Breast epithelium (tissue), 4 donors: ENCODE measurements at places on chromosomes 16 and 17. TPM values are rescaled to one million over a fixed set of nuclear protein-coding genes. Genes with fewer than 3 reads are reported as not detected.
A peak's percentile ranks its signal among the peaks of the same experiment; 100 is the strongest.

Gene HID1
- 46.5 TPM for total RNA-seq

GRCh38 chr17:62802561-62803205, 5.4 kb downstream of the MARCHF10 start:
- H3K4me3 ChIP-seq = no peak overlapping the region
- H3K27ac ChIP-seq = no peak overlapping the region
- no peaks in the 10 kb centered on the region for H3K36me3 ChIP-seq
- no peak for DNase-seq
- H3K27me3 ChIP-seq = no peaks in the 10 kb centered on the region
- no peaks in the 10 kb centered on the region for H3K4me1 ChIP-seq

- H3K36me3 ChIP-seq = peaks cover 7% of the 10 kb centered on the region
- no peaks in the 10 kb centered on the region for H3K27me3 ChIP-seq
- H3K4me1 ChIP-seq = no peaks in the 10 kb centered on the region
- DNase-seq = no peak
- H3K27ac ChIP-seq = no peak overlapping the region
These were observed 434.0 kb upstream of the MON1B start for GRCh38 chr16:76756951-76757350.

DNA sequence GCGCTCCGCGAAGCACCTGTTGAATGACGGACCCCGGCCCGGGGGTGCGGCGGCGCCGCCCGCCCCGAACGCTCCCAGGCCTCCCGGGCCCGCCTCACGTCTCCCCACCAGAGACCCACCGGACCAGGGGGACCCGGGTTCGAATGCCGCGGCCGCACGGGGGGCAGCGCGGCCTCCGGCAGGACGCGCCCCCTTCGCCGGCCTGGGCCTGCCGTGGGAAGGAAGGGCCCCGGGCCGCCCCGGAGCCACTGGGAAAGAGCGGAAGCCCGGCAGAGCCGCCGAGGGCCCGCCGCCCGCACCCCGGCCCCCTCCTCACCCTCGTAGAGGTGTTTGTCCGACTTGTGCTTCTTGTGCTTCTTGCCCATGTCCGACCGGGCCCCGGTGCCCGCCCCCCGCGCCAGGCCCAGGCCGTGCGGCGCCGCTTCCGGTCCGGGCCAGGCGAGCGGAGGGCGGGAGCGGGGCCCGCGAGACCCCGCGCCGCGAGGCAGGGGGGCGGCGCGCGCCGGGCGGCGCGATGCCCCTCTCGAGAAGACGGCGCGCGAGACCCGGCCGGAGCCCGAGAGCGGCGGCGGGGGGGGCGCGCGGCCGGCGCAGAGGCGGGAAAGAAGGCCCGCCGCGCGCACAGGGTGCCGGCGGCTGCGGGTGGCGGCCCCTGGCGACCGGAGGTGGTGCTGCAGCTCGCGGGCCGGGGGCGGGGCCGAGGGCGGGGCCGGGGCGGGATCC, at the start of gene BRD7:
Gene BRD7 (minus strand): TSS at position 579 of the 723 bp plus-strand sequence. CDS start 214 bp downstream, at position 365.
- H3K4me3 ChIP-seq = peak within 1 kb of the TSS; percentile 94
- no peaks in the 10 kb centered on the region for H3K27me3 ChIP-seq
- H3K36me3 ChIP-seq = no peaks in the 10 kb centered on the region
- H3K27ac ChIP-seq = peak within 1 kb of the TSS; percentile 83
- DNase-seq = peak; percentile 34

DNA sequence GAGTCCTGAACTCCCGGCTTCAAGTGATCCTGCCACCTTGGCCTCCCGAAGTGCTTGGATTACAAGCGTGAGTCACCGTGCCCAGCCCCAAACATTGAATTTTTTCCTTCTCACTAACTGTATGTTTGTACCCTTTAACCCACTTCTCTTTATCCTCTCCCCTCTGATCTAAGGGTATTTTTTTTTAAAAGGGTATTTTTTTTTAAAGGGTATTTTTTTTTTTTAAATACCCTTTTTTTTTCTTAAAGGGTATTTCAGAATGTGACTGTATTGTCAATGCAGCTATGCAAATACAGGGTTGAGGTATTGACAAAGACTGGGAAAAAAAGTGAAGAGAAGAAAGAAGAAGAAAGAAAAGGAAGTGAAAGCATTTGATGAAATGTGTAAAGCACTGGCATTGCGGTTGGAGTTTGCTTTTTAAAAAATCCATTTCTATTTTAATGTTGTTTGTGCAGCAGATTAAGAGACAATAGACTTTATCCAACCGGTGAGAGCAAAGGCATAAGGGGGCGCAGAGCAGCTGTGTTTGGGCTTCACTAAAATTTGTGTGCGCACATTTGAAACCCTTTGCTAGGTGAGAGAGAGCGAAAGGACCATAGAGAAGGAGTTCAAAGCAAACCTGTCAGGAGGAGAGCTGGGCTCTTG, 42.4 kb downstream of the SYT17 start:
- DNase-seq = no peak
- H3K4me3 ChIP-seq = no peak overlapping the region
- no peak overlapping the region for H3K27ac ChIP-seq
- H3K36me3 ChIP-seq = no peaks in the 10 kb centered on the region
- no peaks in the 10 kb centered on the region for H3K27me3 ChIP-seq
- no peaks in the 10 kb centered on the region for H3K4me1 ChIP-seq

DNA sequence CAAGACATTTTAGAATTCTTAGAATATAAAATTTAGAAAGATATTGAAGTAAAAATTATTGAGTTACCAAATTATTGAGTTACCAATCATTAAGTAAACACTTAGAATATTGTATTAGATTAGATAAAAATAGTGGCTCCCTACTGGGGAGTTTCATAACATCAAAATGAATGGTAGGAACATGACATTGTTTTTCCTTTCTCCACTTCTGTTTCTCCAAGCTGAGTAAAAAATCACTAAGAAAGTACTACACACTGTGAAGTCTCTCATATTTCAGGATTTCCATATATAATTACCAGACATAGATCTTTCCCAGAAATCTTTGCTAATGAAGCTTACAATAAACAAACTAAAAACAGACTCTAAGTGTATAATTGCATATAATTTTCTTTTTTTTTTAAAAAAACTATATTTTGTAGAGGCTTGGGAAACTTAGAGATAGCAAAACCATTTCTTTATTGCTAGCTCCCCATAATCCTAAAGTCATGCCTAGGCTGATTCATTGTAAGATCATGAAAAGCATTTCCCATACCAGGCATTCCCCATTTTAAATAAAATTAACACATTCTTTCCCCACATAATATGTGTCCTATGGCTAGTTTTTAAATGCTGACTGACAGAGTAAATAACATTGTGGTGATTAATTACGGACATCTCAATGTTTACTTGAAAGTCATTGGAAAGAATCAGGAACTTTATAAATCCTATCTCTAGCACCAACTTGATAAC, 1408.7 kb upstream of the GOT2 start:
- no peak overlapping the region for H3K4me3 ChIP-seq
- H3K27me3 ChIP-seq = no peaks in the 10 kb centered on the region
- no peak overlapping the region for H3K27ac ChIP-seq

- no peaks in the 10 kb centered on the region for H3K27me3 ChIP-seq
- DNase-seq = no peak
- no peak overlapping the region for H3K4me3 ChIP-seq
- H3K27ac ChIP-seq = no peak overlapping the region
- no peaks in the 10 kb centered on the region for H3K36me3 ChIP-seq
These were observed 32.2 kb downstream of the ACTG1 start for GRCh38 chr17:81480140-81481072.

GRCh38 chr17:77227461-77228240, 86.9 kb downstream of the SEC14L1 start:
- H3K4me1 ChIP-seq = no peaks in the 10 kb centered on the region
- no peaks in the 10 kb centered on the region for H3K36me3 ChIP-seq
- H3K4me3 ChIP-seq = no peak overlapping the region
- no peaks in the 10 kb centered on the region for H3K27me3 ChIP-seq
